SK-MEL-5 (cell line): ENCODE measurements at places on chromosomes 11 and 22. TPM values are rescaled to one million over a fixed set of nuclear protein-coding genes. Genes with fewer than 3 reads are reported as not detected.

DNA sequence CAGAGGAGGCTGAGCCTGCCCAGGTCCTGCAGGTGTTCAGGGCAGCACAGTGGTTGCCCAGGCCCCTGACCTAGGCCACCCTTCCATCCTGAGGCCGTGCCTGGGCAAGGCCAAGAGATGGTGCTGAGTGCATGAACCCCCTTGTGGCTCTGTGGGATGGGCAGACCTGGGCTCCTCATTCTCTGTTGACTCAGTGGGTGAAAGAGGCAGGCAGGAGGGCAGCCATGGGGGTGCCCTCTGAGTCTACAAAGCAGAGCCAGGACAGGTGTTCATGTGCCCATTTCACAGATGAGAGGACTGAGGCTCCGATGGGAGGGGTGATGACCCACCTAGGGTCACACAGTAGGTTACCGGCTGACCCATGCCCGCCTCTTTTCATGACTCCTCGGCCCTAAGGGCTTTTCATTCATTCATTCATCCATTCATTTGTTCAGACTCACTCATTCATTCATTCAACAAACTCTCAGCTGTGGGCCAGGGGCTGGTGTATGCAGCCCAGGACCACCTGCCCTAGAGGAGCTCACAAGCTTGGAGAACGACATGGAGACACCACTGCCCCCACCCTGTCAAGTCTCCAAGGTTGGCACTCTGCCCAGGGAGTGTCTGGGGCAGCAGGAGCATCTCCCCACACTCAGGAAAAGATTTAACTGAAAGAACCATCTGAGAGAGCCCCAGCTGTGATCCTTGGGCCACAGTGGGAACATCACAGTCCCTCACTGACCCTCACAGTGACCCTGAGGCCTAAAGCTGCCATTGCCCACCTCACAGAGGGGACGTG lies 40.5 kb downstream of the IGLL5 start:
- DNase-seq = no peak

GRCh38 chr11:117423046-117423575 lies 95.5 kb downstream of the CEP164 start:
- no peak for DNase-seq

- DNase-seq = no peak
Measured at GRCh38 chr11:91998481-91998880, 226.1 kb upstream of the FAT3 start.

ARSA gene
- 17.5 and 20.9 TPM in 2 replicates for total RNA-seq

SLCO2B1 gene
- 0.13 TPM in 1 of 2 replicates, not detected in the other for total RNA-seq

OR5T2 gene
- total RNA-seq = not detected in 2 replicates

CTSC gene
- total RNA-seq = 216 and 235 TPM in 2 replicates
